ENCODE measurements at places on chromosomes 4 and X.

DNA sequence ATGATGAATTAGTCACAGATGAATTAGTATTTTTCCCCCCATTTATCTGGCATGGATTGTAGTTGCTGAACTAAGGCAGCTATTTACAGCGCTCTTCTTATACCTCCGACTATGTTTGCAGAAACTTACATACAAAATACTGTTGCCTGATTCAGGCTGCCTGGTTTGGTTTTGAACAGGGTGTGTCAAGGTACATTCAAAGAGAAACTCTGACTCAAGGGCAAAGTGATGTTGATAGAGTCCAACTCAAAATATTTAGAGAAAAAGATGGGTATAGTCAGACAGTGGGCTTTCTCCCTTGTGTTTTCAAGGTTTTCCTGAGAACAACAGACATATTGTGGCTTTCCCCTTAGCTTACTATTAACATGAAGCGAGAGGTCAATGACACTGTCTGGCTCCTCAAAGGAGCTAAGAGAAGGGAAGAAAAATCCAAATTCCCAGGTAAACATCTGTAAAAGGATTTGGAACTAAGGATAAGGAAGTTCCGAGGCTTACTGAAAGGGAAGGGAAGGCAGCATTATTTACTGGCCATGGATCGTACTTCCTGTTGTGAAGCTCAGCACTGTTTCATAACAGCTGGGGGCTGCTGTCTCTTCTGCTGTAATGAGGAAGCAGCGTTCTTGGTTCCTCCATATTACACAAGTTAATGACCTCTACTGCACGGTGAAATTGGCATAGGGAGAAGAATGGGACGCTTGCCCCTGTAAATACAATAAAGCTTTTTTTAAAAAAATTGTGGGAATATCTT, 30.9 kb downstream of the FAM9C start:
- DNase-seq, result no peak

DNA sequence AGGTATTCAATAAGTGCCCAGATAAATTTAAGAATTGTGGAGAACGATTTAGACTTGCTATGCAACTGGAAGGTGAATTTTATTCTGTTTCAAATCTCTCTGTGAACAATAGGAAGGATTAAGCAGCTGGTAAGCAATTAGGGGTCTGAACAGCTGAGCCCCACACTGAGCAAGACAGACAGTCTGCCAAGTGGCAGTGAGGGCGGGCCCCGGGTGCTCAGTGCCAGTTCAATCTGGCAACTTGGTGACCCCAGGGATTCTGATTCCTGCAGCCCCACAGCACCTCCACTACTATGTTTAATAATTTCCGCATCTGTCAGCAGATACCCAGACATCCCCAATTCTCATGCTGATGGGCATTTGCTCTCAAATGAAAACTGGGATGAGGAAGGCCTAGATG, 317.3 kb downstream of the PPP1R2C start:
- DNase-seq, result no peak

DNA sequence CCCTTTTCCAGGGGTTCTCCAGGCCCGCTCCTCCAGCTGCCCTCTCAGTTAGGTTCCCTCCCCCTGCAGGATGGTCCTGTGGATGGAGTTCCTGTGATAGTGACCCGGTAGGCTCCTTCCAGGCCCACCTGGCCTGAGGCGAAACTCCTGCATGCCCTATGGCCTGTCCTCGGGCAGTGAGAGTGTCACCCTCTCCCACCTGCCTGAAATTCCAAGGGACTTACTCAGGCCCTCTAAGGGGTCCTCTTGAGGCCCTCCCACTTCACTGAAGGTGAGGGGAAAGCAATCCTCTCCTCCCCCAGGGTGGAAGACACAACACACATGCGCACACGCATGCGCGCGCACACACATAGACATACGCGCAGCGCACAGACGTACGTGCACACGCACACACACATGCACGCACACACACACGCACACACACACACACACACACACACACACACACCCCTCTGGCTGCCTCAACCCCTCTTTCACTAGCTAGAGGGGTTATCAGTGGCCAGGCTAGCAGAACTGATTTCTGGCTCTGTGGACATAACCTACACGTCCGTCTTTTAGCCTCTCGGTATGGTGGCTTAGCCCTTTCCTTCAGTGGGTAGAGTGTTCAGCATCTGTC, 215.9 kb downstream of the CBR4 start:
- DNase-seq, result no peak

DNA sequence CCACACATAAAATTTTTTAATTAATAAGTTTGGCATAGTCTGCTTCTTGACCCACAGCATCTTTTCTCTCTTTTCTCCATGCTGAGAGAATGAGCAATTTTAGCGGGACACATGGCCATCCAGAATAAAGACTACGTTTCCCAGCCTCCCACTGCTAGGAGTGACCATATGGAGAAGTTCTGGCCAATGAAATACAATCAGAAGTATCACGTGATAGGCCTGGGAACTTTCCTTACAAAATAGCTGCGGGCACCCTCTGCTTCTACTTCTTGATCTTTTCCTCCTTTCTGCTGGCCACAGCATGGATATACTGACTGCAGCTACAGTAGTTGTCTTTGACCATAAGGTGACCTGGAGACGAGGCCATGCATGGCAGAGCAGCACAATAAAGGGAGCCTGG, 348.0 kb downstream of the BCOR start:
- no peak for DNase-seq

GRCh38 chrX:14039344-14039743, 9.7 kb upstream of the GEMIN8 start:
- peak; percentile 39 for DNase-seq

DNA sequence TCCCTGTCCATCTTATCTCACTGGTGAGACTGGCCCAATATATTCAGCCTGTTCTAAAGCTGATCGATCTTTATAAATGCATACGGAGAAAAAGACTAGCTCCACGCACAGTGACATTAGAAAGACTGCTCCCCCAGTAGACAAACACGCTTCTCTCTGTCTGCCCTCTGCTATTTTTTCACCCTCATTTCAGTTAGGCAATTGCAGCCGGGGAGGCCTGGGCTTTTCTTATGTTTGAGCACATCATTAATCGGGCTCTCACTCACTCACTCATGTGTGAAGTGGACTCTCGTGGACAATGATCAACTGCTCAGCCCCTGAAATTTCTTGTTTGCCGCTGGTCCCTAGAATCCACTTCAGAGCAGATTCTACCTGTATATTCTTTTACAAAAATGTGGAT, 824.7 kb upstream of the TENM3 start:
- DNase-seq, result no peak

DNA sequence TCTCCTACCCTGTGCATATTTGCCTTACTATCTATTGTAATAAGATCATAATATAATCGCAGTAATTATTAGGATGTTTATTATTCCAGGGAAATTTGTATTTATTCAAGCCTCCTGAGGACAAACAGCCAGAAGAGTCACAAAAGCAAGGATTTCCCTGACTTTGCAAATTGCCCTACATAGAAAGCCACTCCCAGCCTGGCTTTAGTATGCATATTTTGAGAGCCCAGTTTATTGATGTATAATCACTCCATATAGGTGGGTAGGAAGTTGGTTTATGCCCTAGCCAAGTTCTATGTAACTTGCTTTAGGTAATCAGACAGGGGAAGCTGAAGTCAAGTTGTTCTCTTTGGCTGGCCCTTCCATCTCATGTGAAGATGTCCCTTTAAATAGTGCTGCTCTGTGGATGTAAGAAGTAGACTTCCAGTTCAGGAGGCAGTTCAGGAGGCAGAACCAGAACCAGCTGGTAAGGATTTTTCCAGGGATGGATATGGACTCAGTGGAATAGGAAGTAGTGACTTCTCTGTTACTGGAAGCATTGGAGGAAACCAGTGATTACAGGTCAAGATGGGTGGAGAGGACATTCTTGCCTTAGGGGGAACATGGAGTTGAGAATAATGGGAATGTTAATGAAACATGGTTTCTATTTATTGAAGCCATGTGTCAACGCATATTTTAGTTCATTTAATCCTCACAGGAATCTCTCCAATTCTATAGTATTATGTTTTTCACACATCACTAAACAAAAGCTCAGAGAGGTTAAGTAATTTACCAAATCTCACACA, 70.5 kb upstream of the KIT start:
- DNase-seq, result no peak

DNA sequence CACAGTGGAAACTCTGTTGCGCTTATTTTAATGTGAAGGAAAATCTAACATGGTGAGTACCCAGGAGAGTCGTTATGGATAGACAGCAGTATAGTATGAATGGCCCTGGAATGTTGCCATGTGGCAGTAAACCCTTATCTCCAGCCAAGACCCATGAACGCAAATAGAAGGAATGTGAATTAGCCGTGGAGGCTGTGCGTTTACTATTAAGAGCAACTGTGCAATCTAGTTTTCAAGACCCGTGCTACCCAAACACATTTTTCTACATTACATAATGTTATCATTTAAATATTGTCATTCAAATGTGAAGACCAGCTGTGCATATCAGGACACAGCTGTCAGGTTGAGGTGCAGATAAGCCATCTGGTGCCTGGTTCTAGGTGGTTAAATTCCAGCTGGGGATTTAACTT, 13.3 kb upstream of the AGA start:
- DNase-seq, result no peak

DNA sequence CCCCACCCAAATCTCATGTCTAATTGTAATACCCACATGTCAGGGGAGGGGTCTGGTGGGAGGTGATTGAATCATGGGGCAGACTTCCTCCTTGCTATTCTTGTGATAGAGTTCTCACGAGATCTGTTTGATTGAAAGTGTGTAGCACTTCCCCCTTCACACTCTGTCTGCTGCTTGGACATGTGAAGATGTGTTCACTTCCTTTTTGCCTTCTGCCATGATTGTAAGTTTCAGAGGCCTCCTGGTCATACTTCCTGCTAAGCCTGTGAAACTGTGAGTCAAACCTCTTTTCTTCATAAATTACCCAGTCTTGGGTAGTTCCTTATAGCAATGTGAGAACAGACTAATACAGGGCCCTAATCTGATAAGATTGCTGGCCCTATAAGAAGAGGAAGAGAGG, 1514.8 kb downstream of the RPA4 start:
- no peak for DNase-seq

- no peak for DNase-seq
Measured at GRCh38 chrX:69019073-69019890, 146.0 kb downstream of the PJA1 start.

GRCh38 chr4:61919561-61919960, 719.4 kb downstream of the ADGRL3 start:
- DNase-seq, result no peak

- DNase-seq, result no peak
Measured at GRCh38 chrX:13750812-13751211, 16.3 kb downstream of the OFD1 start.

DNA sequence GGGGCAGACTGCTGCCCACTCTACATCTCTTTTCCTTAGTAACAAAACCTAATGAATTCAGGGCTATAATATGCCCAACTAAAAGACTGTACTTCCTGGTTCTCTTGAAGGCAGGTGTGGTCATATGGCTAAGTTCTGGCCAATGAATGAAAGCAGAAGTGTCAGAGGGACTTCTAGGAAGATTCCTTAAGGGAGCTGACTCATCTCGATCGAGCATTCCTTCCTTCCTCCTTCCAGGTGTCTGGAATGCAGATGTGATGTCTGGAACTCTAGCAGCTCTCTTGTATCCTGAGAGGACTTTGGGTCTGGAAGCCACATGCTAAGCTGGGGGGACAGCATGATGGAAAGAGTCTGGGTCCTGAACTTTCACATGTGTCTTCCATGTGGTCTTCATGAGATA, 116.2 kb upstream of the STX18 start:
- no peak for DNase-seq

DNA sequence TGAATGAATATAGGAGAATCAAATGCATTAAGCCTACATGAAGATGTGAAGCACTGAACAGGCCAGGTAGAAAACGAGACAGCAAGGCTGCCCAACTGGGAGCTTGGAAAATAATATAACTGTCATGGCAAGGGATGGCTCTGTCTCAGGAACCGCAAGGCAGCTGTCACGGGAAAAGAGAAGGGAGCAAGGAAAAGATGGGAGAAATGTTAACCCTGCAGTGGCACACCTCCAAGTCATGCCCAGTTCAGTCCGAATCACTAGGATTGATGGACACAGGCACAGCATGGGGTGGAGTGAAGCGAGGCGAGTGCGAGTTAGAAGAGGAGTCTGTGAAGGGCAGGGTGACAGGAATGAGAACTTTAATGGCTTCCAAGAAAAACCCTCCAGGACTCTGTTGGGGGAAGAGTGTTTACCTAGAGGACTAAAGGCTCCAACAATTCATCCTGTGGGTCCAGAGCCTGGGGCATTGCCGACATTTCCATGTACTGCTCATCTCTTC, 144.1 kb upstream of the ETNPPL start:
- no peak for DNase-seq

- no peak for DNase-seq
Measured at GRCh38 chr4:152394791-152395190, 141.1 kb downstream of the FBXW7 start.

DNA sequence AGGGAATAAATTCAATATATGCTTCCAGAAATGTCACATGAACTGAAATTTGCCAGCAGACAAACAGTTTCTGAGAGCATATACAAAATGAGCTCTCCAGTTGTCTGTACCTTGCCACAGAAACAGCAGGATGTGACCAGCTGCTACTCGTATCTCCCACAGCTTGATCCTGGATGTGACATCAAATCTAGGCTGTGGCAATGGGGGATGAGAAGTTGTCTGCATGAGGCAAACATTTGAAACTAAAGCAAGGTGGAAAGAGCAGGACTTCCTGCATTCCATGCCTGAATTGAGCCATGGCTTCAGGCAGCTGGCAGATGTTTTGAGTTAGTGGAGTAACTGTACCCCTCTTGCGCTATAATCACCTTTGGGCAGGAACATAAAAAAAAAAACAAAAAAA, 1724.0 kb downstream of the RPA4 start:
- DNase-seq, result no peak

DNA sequence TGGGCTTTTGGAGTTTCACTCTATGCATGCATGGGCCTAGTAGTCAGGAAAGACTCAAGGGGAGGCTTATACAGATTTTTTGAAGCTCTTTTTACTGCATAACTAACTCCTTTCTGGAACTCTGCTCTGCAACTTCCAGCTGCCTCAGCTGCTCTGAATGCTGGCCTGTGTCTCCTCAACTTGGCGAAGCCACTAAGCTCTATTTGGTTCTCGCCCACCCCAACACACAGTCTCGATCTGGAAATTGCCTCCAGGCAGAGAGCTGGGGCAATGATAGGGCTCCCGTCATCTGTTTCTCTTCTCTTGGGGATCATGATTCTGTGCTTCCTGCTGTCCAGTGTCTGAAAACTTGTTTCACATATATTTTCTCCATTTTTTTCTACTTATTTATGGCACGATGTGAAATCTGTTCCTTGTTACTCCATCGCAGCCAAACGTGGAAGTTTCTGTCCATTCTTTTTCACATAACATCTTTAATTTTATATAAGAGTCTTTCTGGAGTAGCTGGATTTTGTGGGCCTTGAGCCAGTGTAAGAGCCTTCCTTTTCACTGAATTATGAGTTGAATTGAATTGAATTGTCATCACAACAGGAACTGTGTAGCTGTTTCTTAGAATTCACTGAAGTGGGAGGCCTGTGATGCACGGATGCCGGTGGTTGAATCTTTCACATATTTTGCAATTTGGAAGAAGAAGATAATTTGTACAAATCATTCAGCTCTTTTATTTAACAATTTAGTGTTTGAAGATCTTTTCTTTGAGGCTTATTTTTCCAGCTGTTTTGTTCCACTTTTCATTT, 9.0 kb downstream of the ZNF275 start:
- no peak for DNase-seq
